ENCODE measurements at places on chromosomes 5 and 9.

DNA sequence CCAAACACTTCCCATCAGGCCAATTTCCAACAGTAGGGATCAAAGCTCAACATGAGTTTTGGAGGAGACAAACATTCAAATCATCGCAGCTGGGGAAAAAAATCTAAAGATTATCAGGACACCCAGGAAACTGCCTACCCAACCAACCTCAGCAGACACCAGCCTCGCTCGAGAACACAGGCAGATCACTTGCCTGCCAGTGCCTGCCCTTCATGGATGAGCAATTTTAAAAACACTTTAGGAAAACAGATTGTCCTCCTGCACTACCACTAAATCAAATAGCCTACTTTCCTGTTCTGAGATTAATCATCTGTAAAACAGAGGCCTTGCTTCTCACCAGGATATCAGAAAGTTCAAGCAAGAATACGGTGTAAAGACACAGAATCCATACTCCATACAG is 14.7 kb upstream of the TMEM174 start:
- no peak for DNase-seq

- DNase-seq, result peak; percentile 55
These were observed 31.7 kb downstream of the MRPL22 start for GRCh38 chr5:154972476-154973080.

GRCh38 chr9:130292106-130292505 is 26.5 kb downstream of the HMCN2 start:
- no peak for DNase-seq

DNA sequence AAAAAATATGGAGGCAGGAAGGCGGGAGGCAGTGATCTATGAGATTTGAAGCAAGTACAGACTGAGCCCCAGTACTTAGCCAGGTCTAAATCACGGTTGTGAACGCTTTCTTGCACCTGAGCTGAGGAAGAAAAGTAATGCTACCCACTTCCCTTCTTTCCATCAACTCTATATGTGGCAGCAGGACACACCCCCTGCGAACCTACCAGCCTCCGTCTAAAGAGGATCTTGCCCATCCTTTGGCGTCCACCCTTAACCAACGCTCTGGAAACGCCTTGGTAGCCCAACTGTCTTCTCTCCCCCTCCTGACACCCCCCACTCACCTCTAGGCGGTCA is 545 bp downstream of the HMGCS1 start:
- DNase-seq, result no peak

- no peak for DNase-seq
These were observed 350.4 kb downstream of the PDE4D start for GRCh38 chr5:59542851-59543820.

DNA sequence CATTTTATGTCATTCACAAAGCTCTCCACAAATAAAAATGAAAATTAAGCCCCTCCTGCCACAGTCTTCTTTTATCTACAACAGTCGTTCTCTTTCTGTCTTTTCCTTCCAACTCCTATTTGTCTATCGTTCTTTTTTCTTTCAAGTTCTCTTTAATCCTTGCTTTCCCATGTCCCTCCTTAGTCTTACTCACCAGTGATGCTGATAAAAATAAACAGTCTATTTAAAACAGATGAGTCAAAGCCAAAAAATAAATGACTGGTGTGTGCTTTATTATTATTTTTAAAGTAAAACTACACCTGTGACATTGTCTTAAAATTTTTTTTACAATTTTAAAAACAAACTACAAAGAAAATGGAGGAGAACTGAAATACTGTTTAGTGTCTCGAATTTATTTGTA is 137.1 kb upstream of the TMEM161B start:
- DNase-seq, result no peak

GRCh38 chr9:69824499-69825252 is 4.1 kb downstream of the CFAP95 start:
- DNase-seq, result no peak

- DNase-seq, result no peak
These were observed 34.2 kb downstream of the LYRM7 start for GRCh38 chr5:131204964-131205363.

DNA sequence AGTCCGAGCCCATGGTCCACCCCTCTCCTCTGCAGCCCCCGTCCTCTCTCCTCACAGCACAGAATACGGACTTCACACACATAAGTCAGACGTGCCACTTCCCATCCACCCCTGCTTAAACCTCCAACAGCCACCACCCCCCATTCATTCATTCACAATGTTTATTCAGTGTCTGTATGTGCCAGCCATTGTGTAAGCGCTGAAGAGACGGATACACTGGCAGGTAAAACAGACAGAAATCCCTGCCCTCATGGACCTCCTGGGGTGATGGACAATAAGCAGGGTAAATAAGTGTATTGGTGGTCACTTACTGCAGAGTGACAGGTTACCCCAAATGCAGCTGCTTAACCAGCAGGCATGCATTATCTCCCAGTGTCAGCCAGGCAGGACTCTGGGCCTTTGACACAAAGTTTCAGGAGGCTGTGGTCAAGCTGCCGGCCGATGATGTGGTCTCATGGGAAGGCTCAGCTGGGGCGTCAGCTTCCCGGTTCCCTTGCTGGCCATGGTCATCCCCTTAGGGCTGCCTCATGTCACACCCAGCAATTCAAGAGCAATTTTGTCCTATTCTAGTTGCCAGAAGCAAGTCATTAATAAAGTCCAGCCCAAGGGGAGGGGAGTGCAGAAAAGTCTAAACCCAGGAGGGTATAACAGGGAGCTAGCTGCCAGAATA is 1.8 kb upstream of the PAXX start:
- DNase-seq, result no peak

- DNase-seq, result no peak
These were observed 168.5 kb downstream of the OLFM1 start for GRCh38 chr9:135255841-135256580.

- no peak for DNase-seq
These were observed 151.0 kb downstream of the MYO10 start for GRCh38 chr5:16784843-16785791.

DNA sequence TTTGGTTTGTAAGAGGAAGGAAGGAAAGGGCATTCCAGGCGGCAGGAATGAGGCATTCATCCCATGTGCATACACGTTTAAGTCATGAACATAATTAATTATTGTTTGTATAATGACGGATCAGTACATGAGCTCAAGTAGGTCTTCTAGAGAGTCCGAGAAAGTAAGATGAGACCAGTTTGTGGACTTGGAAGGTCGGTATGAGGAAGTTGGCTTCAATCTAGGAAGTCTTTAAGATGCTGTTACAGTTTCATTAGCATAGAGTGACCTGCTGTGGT is 2.1 kb downstream of the GTF3C4 start:
- DNase-seq, result peak; percentile 44

- DNase-seq, result no peak
These were observed 478.5 kb downstream of the RAB3C start for GRCh38 chr5:59061377-59061776.

- no peak for DNase-seq
These were observed 39.6 kb downstream of the SFXN1 start for GRCh38 chr5:175517824-175518450.

DNA sequence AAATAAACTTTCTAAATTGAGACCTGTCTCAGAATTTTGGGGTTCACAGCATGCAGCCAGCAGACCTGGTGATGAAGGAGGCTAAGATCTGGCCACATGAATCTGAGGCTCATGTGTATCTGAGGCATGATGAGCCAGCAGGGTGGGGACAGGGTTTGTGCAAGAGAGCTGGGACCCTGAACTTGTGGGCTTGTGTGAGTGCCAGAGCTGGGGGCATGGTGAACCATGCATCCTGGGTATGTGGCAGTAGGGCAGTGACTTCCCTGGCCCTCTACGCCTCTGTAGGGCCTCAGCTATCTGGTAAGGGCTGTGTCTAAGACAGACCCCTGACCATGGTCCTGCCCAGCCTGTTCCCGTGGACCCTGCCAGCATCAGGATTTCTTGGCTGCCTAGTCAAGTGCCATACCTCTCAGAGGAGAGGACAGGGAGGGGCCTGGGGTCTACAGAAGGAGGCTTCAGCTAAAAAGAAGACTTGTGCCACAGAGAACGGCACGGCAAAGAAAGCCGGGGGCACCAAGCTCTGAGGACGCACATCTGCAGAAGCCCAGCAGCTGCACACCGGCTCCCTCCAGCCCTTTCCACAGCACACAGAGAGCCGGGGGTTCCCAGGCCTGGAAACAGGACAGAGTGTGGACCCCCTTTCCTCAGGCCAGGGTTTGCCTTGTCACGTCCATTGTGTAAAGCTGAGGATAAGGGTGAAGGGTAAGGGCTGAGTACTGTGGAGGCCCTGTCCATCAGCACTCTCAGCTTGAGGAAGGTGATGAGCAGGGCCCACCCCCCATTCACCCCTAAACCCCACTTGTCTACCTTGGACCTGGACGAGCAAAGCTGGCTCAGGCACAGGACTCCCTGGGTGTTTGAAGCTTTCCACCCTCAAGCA is 130.1 kb downstream of the MRPL36 start:
- DNase-seq, result no peak

DNA sequence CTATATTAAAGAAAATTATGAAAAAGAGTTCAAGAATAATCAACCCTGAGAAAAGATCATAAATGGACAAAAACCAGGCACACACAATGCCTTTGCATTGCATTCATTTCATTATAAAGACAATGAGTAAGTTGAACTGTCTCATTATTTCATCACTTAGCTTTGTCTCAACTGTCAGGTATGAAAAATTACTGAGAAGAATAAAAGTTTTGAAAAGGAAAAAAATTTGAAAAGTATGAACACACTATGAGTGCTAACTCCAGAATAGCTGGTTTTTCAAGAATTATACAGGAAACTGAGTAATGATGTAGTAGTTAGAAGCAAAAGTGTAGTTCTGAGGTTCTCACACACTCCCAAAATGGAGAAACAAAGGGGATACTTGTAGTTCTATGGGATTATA is 16.3 kb upstream of the ANXA1 start:
- DNase-seq, result no peak

DNA sequence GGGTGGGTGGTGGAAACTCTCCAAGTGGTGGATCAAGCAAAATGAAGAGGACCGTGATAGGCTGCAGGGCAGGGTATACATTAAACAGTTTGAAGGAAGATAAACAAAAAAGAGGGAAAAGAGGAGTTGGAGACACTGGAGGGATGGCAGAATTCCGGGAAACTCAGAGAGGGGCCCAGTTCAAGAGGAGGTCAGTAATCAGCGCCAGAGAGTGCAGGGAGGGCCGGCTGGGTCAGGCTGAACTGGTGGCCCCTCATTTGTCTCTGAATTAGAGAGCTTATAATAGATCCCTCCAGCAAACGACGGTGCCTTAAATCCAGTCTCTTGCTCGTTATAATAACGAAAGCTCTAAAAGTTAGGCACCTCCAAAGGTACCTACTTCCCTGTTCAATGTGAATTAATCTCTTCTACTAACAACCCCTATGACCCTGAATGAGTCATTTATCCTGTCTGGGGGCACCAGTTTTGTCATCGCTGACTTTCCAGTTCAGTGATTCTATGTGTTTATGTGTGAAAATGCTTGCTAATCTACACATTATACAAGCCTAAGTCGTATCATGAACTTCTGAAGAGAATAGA is 2.4 kb upstream of the ZSWIM6 start:
- peak; percentile 46 for DNase-seq

DNA sequence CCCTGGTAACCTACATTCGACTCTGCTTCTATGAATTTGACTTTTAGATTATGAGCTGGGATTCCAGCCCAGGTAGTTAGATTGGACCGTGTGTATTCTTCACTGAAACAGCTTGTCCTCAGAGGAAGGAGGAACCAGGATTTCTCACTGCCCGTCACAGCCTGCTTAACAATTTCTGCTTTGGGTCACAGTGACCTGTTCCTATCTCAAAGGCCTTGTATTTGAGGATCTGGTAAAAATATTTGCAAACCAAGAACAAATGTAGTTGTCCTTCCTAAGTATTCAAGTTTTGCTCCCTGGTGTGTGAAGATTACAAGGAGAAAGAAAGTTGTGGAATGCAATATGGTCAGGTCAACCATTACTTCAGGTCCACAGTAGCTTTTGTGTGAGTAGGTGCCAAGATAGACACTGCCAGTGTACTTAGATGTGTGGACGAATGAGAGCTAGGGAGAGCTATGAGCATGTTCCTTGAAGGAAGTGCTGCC is 55.1 kb downstream of the KIF4B start:
- DNase-seq, result no peak
